ENCODE measurements at places on chromosomes 2 and 18.

- no peaks in the 10 kb centered on the region for H3K4me1 ChIP-seq
- H3K36me3 ChIP-seq: no peaks in the 10 kb centered on the region
- no peak overlapping the region for H3K27ac ChIP-seq
- H3K4me3 ChIP-seq: no peak overlapping the region
- H3K27me3 ChIP-seq: no peaks in the 10 kb centered on the region
These were observed 304.6 kb downstream of the PARD3B start for GRCh38 chr2:204849892-204850291.

DNA sequence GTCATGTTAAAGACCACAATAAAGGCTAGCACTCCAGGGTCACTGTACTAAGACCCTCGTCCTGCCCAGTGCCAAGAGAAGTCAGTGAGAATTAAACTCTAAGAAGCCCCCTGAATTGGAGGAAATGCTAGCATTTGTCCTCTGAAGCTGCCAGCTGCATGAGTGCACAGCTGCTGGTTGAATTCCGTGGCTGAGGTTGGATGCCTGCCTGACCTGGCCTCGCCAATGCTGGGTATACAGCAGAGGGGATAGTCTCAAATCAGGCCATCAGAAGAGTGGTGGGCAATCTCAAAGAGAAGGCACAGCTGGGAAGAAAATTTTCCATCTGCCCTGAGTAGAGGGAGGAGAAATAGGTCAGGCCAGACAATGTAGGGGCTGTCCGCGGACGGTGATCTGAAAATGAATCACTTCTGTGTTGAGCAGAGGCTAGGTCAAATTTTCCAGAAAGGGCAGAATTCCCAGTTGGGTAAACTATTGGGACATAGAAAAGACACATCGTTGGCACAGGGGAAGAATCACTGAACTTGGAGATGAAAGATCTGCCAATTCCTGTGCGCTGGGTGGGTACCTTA, 110.5 kb upstream of the AGAP1 start:
- no peaks in the 10 kb centered on the region for H3K27me3 ChIP-seq
- H3K4me1 ChIP-seq: no peaks in the 10 kb centered on the region
- no peak overlapping the region for H3K27ac ChIP-seq
- no peaks in the 10 kb centered on the region for H3K36me3 ChIP-seq
- no peak overlapping the region for H3K4me3 ChIP-seq

GRCh38 chr2:149924028-149924427, 336.5 kb upstream of the MMADHC start:
- H3K27ac ChIP-seq: no peak overlapping the region
- no peaks in the 10 kb centered on the region for H3K36me3 ChIP-seq
- H3K4me1 ChIP-seq: no peaks in the 10 kb centered on the region
- no peak for DNase-seq
- no peak overlapping the region for H3K4me3 ChIP-seq
- H3K27me3 ChIP-seq: no peaks in the 10 kb centered on the region

GRCh38 chr18:41940506-41941215, 14.4 kb upstream of the PIK3C3 start:
- H3K27ac ChIP-seq: no peak overlapping the region
- no peaks in the 10 kb centered on the region for H3K36me3 ChIP-seq
- no peaks in the 10 kb centered on the region for H3K27me3 ChIP-seq
- DNase-seq: no peak

- no peak overlapping the region for H3K4me3 ChIP-seq
- no peaks in the 10 kb centered on the region for H3K4me1 ChIP-seq
- no peak overlapping the region for H3K27ac ChIP-seq
These were observed 195.0 kb downstream of the BCL11A start for GRCh38 chr2:60358476-60358875.

- no peak for DNase-seq
These were observed 1.8 kb downstream of the B3GNT7 start for GRCh38 chr2:231397011-231397927.

DNA sequence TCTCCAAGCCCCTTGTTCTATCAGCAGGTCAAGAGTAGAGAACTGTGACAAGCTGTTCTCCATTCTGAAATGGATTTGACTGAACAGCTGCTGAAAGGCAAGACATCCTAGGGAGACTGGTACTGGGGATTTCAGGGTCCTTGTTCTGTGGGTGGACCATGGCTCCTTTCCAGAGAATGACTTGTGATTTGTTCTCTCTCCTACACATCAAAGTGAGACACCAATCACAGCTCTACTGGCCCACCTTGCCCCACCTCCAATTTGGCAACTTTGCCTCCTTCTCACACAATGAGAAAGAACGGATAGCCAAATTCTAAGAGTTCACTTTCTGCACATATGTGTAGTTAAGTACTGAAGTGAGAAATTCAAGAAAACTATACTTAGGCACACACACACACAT, 67.4 kb downstream of the BCL11A start:
- H3K4me3 ChIP-seq: no peak overlapping the region
- no peaks in the 10 kb centered on the region for H3K27me3 ChIP-seq
- no peak for DNase-seq
- H3K27ac ChIP-seq: no peak overlapping the region
- H3K4me1 ChIP-seq: no peaks in the 10 kb centered on the region
- H3K36me3 ChIP-seq: no peaks in the 10 kb centered on the region

DNA sequence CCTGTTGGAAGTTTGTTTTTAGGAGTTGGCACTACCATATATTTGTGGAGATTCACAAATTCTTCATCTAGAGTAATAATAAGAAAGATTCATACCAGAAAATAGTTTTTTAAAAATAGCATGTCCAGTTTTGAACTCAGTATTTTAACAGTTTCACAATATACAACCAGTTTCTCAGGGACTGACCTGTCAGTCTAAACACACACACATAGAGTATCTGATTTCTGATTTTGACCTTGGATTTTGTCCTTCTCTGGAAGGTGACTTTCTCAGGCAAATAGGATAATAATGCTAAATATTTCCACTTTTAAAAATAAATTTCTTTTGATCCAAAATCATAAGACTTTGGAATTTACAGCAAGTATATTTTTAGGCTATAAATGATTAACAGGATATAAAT, 32.0 kb downstream of the MFSD6 start:
- H3K27me3 ChIP-seq: no peaks in the 10 kb centered on the region
- no peak for DNase-seq
- H3K27ac ChIP-seq: no peak overlapping the region
- H3K36me3 ChIP-seq: peaks cover 10% of the 10 kb centered on the region
- H3K4me1 ChIP-seq: peaks cover 11% of the 10 kb centered on the region

- peak overlapping the region; percentile 85 for H3K4me3 ChIP-seq
- DNase-seq: no peak
- peaks cover 8% of the 10 kb centered on the region for H3K36me3 ChIP-seq
- peaks cover 21% of the 10 kb centered on the region for H3K4me1 ChIP-seq
- H3K27ac ChIP-seq: peak overlapping the region; percentile 98
- H3K27me3 ChIP-seq: no peaks in the 10 kb centered on the region
These were observed 2.7 kb downstream of the XPO1 start for GRCh38 chr2:61535449-61535848.

DNA sequence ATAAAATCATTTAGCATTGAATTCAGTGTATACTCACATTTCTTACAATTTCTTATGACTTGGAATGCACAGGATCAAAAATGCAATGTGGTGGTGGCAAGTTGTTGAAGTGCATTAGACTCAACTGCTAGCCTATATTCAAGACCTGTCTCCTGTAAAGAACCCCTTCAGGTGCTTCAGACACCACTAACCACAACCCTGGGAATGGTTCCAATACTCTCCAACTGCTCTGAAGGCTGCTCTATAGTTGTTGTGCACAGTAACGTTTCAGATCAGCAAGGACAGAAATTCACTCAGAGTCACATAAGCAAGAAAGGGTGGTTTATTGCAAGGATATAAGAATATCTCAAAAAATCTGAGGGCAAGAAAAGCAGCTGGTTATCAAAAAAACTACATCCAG, 6.5 kb downstream of the GKN1 start:
- H3K27me3 ChIP-seq: no peaks in the 10 kb centered on the region
- no peak overlapping the region for H3K4me3 ChIP-seq
- H3K36me3 ChIP-seq: no peaks in the 10 kb centered on the region
- no peak overlapping the region for H3K27ac ChIP-seq
- DNase-seq: no peak

DNA sequence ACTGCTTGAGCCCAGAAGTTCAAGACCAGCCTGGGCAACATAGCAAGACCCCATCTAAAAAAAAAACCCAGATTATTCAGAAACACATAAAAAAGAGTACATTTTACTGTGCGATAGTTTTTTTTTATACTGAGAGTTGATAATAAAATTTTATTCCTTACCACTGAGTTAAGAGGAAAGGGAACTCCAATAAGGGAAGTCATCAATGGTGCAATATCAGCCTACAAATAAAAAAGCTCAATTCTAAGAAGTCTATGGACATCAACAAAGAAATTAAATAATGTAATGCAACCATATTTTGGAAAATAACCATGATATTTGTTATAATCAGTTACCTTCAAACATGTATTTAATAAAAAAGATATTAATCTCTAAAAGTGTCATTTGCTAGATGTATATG, 46.6 kb downstream of the PIGN start:
- H3K27ac ChIP-seq: no peak overlapping the region
- no peak for DNase-seq
- H3K36me3 ChIP-seq: peaks cover 15% of the 10 kb centered on the region
- H3K4me3 ChIP-seq: no peak overlapping the region
- no peaks in the 10 kb centered on the region for H3K27me3 ChIP-seq

DNA sequence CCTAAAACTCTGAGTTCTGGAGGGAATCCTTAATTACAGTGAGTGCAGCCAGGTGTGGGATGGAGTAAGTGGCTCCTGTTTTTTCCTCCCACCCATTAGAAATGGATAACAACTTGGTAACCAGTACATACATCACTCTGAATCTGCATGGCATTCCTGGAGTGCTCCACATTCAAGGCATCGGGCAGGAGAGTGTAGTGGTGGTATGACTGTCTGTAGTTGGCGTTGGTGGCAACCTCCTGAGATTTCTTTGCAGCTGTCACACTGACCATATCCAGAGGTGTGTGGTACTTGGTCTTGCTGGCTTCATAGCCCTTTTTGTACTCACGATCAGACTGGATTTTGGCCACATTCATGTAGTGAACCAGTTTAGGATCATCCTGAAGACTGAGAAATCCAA, 68.3 kb downstream of the NEB start:
- DNase-seq: no peak
- H3K36me3 ChIP-seq: no peaks in the 10 kb centered on the region
- no peak overlapping the region for H3K27ac ChIP-seq

GRCh38 chr2:42360493-42360889, 526 bp downstream of the COX7A2L start:
- peak overlapping the region; percentile 89 for H3K27ac ChIP-seq
- H3K27me3 ChIP-seq: no peaks in the 10 kb centered on the region
- H3K4me1 ChIP-seq: peaks cover 9% of the 10 kb centered on the region
- no peak for DNase-seq
- H3K36me3 ChIP-seq: no peaks in the 10 kb centered on the region

- DNase-seq: no peak
- H3K27ac ChIP-seq: no peak overlapping the region
- no peaks in the 10 kb centered on the region for H3K36me3 ChIP-seq
- no peak overlapping the region for H3K4me3 ChIP-seq
These were observed 216.3 kb downstream of the UXS1 start for GRCh38 chr2:105977807-105978206.

- no peaks in the 10 kb centered on the region for H3K4me1 ChIP-seq
- no peaks in the 10 kb centered on the region for H3K36me3 ChIP-seq
- no peak overlapping the region for H3K4me3 ChIP-seq
- H3K27ac ChIP-seq: no peak overlapping the region
- no peak for DNase-seq
These were observed 21.6 kb downstream of the TTLL4 start for GRCh38 chr2:218732052-218732760.

DNA sequence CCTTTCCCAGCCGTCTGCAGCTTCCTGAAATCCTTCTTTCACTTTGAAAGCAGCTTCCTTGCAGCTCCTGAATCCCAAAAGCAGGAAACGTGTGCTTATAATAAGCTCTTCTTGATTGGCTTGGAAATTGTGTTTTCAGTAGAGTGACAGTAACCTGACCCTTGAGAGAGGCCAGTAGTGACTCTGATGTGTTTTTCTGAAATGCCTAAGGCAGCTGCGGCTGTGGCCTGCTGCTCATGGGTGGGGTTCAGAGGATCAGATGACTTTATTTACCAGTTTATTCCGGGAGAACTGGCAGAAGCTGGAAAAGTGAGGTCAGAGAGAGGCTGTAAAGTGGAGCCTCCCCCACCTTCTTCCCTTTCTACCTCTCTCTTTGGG, 31.9 kb upstream of the RPIA start:
- no peak overlapping the region for H3K4me3 ChIP-seq
- DNase-seq: no peak
- no peak overlapping the region for H3K27ac ChIP-seq
- no peaks in the 10 kb centered on the region for H3K4me1 ChIP-seq
- no peaks in the 10 kb centered on the region for H3K27me3 ChIP-seq
- no peaks in the 10 kb centered on the region for H3K36me3 ChIP-seq

All from effector memory CD4-positive, alpha-beta T cell (primary cell).